NAMALWA (cell line): ENCODE measurements at places on chromosomes 1 and 21.

GRCh38 chr1:107942814-107943213, 22.2 kb downstream of the VAV3 start:
- no peak for DNase-seq

GRCh38 chr1:229848752-229849677, 218.0 kb upstream of the GALNT2 start:
- peak; percentile 63 for DNase-seq

- DNase-seq, result no peak
Measured at GRCh38 chr1:203781962-203782361, 13.5 kb upstream of the ZBED6 start.

DNA sequence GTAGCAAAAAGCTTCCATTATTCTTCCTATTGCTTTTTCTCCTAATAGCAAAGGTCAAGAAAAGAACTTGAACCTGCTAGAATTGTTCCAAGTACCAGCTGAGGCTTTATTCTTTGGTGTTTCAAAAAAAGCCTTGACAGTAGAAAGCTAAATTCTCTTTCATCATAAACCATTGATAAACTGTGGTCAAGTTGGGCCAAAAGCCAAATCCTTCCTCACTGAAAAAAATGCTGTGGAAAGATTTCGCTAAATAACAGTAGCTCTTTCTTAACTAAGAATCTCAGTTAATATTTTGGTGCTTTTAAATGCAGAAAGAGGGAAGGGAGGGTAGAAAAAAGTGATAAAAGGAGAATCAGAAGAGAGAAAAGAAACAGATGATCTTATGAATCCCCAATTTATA, 14.0 kb upstream of the JAM2 start:
- no peak for DNase-seq

DNA sequence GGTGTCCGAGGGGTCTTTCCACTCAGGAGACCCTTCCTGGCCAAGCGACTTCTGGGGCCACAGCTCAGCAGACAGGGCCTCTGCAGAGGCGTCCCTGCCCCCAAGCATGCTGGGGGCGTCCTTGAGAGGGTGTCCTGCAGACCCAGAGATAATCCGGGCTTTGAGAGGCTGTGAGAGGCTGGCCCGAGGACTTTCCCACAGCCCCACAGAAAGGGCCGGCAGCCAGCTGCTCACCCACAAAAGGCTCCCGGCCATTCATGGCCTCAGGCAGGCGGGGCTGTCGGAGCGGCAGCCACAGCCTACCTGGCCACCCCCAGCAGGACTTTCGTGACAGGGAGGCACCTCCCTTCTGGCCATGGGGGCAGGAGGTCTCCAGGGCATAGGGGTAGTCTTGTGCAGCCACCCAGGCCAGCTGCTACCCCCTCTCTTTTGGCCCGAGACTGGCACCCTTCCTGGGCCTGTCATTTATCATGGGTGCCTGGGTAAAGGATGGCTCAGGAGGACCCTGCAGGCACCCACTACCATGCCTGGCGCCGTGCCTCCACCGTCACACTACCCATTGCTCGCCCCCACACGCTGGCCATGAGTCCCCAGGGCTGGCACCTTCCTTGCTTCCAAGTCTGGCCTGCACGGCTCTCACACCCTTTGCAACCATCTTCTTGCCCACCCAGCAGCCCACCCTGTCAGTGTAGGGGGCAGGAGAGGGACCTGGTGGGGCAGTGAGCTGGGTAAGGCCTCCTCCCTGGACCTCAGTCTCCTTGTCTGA, 11.1 kb upstream of the TNFRSF14 start:
- DNase-seq, result no peak

GRCh38 chr1:45211076-45211475, 4.7 kb upstream of the ZSWIM5 start:
- DNase-seq, result no peak

DNA sequence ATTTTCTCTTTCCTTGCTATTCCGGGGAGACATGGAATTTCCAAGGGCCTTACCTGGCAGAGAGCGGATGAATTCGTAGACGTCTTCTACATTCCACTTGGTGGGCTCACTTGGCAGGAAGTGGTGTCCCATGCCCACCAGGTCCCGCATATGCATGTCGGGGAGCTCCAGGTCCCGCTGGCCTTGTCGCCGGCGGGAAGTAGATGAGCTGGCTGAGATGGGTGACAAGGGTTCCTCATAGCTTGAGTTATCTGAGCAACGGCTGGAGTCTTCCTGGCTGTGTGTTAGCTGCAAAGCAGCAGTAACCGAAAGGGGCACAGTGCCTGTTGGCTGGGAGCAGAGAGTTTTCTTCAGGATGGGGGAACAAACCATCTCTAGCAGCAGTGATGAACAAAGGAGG, 7.9 kb upstream of the A3GALT2 start:
- no peak for DNase-seq

GRCh38 chr1:22454476-22455056, 2.9 kb downstream of the ZBTB40 start:
- no peak for DNase-seq

DNA sequence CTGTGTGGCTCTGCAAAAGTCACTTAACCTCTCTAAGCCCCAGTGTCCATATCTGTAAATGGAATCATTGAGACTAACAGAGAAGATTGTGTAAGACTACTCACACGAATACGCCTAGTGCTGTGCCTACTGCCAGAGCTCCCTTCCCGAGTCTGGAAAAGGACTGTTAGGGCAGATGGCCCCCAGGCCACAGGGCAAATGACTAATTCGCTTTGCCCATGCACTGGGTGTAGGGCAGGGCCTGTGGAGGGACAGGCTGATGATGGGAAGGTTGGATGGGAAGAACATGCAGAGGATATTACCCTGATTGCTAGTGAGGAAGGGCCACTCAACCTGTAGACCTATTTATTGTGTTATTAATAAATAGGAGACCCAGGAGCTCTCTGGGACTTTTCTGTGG, 4.2 kb upstream of the GPR61 start:
- DNase-seq, result no peak

DNA sequence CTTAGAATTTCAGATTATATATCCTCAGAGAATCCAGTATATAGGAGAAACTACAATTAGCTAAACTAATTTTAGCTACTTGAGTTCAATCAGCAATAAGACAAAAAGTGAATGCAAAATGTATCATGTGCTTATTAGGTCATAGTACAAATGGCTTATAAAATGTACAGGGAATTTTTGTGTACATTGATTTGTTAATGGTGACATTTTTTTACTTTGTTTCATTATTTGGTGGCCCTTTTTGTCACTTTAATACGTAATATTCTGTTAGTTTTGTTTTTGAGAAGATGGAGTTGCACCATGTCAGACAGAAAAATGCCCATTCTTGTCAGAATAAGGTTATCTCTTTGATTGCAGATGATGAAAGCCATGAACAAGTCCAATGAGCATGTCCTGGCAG, 33.6 kb downstream of the CC2D1B start:
- no peak for DNase-seq

DNA sequence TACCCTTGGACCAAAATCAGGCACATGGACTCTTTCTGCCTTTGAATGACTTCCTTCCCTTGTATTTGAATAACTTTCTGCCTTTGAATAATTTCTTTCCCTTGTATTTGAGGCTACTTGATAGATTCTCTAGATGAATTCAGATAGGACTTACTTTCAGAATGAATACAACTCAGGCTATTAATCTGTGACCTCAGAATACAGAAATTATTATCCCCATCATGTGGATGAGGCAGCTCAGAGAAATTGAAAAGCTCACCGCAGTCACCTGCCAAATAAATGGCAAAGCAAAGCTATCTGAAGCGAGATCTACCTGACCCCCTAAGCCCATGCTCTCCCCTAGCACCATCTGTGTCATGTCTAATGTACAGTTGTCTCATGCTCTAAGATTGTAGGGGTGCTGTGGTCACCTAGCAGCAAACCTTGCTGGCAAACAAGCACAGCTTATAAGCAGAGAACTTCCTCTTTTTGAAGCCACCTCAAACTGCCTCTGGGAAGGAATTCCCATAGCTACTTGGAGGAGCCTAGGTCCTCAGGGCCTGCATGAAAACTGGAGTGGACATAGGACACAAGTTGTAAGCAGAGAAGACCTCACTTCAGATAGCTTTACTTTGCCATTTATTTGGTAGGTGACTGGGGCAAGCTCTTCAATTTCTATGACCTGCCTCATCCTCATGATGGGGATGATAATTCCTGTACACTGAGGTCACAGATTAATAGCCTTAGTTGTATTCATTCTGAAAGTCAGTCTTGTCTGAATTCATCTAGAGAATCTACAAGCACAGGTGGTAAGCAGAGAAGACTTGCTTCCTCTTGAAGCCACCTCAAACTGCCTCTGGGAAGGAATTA, 66.1 kb downstream of the FASLG start:
- DNase-seq, result peak; percentile 52

DNA sequence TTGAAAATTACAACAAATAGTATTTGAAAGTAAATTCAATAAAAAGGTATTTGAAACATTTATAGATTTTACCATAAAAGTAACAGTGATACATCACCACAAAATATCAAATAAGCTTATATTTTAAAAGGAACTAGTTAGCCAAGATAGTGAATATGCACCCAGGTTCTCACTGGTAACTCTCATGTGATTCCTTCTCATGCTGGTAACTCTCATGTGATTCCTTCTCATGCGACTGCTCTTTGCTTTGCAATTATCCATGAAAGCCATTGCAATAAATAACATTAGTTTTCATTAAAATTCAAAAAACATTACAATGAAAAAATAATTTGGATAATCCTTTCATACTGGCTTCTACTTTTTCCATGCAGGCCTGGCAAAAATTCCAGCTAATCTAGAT, 75.4 kb downstream of the AHCTF1 start:
- no peak for DNase-seq

- no peak for DNase-seq
Measured at GRCh38 chr1:10948463-10948775, 64.0 kb upstream of the TARDBP start.

- no peak for DNase-seq
Measured at GRCh38 chr21:38605236-38605635, 107.0 kb upstream of the ERG start.

GRCh38 chr1:188888386-188888785, 1589.3 kb downstream of the BRINP3 start:
- no peak for DNase-seq

- DNase-seq, result no peak
Measured at GRCh38 chr21:32088471-32088870, 190.4 kb downstream of the MIS18A start.

GRCh38 chr1:30700528-30701257, 22.7 kb downstream of the MATN1 start:
- no peak for DNase-seq

DNA sequence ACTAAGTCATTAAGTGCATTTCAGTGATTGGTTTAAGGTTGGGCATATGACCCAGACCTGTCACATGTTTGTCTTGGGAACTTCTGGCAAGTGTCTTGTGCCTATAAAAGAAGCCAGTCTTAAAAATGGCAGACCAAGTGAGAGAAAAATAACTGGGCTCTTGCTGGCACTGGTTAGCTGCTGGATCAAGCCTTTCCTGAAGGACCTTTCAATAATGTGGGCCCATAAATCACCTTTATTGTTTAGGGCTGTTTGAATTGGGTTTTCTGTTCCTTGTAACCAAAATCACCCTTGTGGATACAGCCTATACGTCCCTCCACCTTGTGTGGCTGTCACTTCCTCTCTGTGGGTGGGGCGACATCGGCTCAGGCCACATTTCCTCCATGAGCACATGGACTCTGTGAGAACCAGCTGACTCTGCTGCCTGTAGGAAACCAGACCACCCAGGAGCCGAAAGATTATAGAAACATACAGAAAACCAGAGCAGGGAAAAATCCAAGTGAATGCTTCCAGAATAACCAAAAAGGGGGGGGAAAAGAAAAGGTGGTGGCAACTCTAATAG, 25.6 kb upstream of the WNT4 start:
- DNase-seq, result no peak

DNA sequence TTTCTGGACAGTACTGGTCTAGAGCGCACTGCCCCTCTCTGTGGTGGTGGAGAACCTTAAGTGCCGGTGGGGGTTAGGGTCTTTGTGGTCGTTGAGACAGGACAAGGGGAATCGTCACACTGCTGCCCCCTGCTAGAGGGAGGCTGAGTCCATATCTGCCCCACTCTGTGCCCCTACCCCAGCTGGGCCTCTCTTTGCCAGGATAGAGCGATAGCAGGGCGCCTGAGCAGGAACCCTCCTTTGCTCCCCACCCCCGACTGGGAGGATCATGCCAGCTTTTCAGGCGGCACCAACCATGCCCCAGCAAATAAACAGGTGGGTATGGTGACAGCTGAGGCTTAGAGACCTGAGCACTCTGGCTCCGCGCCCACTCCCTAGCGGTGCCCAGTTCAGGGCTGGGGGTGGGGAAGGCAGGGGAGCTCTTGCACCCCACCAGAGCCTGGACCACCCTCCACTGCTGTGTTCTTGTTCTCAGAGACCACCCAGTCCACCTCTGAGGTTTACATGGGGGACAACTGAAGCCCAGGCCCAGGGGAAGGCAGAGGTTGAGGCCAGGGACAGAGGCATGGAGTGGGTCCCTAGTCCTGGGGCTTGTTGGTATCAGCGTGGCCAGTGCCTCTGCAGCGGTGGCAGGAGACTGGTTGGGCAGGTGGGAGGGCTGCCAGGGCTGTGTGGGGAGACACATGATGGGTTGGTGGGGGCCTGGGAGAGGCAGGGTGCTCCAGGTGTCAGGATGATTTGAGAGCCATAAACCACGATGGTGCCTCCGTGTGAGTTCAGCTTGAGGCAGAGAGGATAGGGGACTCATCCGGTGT, 1.6 kb downstream of the PADI2 start:
- no peak for DNase-seq

GRCh38 chr21:20031807-20032206, 966.4 kb upstream of the NCAM2 start:
- no peak for DNase-seq

GRCh38 chr1:61640531-61641530, 84.1 kb downstream of the TM2D1 start:
- DNase-seq, result no peak
